ENCODE measurements at places on chromosomes 16 and 17.
A peak's percentile ranks its signal among the peaks of the same experiment; 100 is the strongest.

DNA sequence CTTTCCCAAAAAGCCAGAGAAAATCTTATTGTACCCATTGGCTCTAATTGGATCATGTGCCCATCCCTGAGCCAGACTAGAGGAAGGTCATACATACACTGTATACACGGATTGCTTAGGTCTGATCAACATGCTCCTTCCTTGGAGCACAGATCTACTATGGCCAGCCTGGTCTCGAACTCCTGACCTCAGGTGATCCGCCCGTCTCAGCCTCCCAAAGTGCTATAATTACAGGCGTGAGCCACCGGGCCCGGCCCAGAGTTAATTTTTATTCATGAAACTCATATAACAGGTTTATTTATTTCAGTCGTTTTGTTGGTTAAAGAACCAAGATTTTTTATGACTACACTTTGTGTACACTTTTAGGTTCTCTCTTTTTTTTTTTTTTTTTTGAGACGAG, 1.2 kb upstream of the TAOK1 start:
- H3K4me3 ChIP-seq: no peak overlapping the region
- no peak for DNase-seq
- H3K27me3 ChIP-seq: no peaks in the 10 kb centered on the region
- no peaks in the 10 kb centered on the region for H3K36me3 ChIP-seq
- H3K4me1 ChIP-seq: peaks cover 30% of the 10 kb centered on the region
- no peak overlapping the region for H3K27ac ChIP-seq

DNA sequence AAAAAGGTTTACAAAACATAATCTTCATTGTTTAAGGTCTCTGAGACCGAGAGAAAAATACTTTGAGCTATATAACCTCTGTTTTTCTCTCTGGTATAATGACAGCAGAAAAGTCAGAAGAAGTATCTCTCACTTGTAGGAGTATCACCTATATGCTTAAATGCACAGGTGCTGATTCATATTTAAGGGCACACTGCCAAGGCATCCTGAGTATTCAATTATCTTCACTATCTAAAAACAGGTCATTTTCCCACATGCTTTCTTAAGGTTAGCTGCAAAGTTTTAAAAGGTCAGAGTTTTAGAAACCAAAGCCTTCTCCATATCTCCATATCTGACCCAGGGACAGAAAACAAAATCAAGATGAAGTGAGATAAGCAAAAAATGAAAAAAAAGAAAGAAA, 99.3 kb upstream of the C17orf78 start:
- DNase-seq: no peak
- H3K27ac ChIP-seq: no peak overlapping the region
- no peak overlapping the region for H3K4me3 ChIP-seq
- H3K4me1 ChIP-seq: peaks cover 3% of the 10 kb centered on the region
- no peaks in the 10 kb centered on the region for H3K27me3 ChIP-seq
- H3K36me3 ChIP-seq: peaks cover 23% of the 10 kb centered on the region

DNA sequence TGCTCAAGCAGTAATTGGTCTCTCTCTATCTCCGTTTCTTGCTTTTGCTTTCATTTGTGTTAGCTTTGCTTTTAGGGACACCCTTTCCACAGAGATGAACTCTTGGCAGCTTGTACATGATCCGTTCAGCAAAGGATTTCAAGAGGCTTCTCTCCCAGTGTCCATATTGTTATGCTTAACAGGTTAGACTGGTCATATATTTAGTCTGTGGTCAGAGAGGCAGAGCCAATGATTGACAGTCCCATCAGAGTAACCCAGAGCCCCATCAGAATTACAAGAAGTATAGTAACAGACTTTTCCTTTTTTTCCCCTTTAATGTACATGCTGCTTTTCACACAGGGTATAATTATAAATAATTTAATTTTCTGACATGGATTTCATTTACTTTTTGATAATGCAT, 34.4 kb downstream of the GDPD1 start:
- H3K27me3 ChIP-seq: no peaks in the 10 kb centered on the region
- no peak overlapping the region for H3K4me3 ChIP-seq
- no peak for DNase-seq
- no peaks in the 10 kb centered on the region for H3K36me3 ChIP-seq
- H3K27ac ChIP-seq: no peak overlapping the region

DNA sequence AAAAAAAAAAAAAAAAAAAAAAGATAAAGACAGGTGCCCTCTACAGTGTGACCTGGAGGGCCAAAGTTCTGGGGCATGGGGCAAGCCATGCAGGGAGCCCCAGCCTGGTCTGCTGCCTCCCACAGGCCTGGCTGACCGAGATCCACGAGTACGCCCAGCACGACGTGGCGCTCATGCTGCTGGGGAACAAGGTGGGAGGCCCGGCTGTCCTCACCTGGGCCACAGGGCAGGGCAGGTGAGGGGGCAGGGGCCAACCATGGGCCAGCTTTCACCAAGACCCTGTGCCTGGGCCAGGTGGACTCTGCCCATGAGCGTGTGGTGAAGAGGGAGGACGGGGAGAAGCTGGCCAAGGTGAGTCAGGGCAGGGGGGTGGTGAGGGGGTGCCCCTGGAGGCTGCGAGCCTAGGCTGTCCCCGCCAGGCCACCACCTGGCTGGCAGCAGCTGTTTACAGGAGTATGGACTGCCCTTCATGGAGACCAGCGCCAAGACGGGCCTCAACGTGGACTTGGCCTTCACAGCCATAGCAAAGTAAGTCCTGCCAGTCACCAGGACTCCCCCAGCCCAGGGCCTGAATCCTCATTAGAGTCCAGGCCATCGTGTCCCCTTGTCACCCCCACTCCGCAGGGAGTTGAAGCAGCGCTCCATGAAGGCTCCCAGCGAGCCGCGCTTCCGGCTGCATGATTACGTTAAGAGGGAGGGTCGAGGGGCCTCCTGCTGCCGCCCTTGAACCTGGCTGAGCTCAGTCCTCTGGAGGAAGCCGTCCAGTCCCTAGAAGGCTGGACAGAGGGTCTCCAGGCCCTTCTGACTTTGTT, 2.7 kb upstream of the TRAF7 start:
- H3K27me3 ChIP-seq: no peaks in the 10 kb centered on the region
- H3K4me3 ChIP-seq: peak overlapping the region; percentile 72
- peaks cover 85% of the 10 kb centered on the region for H3K4me1 ChIP-seq
- H3K36me3 ChIP-seq: no peaks in the 10 kb centered on the region
- DNase-seq: peak; percentile 78

DNA sequence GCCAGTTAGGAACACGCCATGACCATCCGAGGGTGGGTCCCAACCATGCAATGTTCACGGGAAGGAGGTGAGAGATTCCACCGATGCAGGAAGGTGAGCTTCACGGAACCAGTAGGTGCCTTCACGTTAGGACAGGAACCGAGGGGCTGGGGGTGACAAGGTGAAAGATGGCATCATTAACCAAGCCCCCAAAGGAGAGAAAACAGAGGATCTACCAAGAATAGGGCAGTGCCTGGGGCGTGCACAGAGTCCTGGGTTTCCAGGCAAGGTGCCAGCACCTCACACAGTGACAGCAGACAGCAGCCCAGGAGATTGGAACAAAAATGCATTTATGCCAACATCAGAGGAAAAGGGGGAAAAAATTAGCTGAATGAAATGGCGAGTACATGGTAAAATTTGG, 137.9 kb downstream of the GSG1L start:
- no peak overlapping the region for H3K27ac ChIP-seq
- peaks cover 5% of the 10 kb centered on the region for H3K4me1 ChIP-seq
- peaks cover 17% of the 10 kb centered on the region for H3K27me3 ChIP-seq
- no peak for DNase-seq

All from suprapubic skin (tissue), 4 donors.